ENCODE measurements at places on chromosomes 5 and 9.

DNA sequence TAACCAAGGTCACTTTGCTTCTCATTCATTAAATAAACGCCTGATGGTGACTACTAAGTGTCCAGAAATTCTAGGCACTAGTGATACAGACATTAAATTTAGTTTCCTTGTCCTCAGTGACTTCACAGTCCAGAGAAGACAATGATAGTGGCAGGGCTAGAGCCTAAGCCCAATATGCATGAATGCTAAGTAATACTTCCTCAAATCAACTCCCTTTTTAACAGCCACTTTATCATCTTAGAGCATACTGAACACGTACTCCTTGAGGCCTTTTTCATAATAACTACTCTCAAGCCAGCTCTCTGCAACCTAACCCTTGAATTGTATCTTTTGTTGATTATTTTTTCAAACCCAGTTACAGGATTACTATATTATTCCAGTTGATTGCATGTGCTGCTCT lies 74.1 kb downstream of the STX17 start:
- DNase-seq = no peak

DNA sequence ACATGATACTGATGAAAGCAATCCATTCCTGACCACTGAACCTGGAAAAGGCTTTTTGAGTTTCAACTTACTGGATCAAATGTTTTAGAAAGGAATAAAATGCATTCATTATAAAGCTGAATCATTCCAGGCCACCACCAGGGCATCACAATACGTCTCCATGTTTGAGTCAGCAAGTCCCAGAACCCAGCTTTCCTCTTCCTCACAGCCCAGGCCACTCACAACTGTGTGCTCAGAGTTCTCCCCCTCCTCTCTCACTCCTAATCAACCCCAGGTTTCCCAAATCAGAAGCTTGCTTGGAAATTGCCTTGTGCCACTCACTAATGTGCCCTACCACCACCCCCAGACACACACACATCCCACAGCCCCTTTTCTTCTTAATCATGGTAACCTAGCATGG lies 91.7 kb downstream of the GNA14 start:
- no peak for DNase-seq

GRCh38 chr9:7656636-7657035 lies 142.9 kb downstream of the DMAC1 start:
- DNase-seq = no peak

DNA sequence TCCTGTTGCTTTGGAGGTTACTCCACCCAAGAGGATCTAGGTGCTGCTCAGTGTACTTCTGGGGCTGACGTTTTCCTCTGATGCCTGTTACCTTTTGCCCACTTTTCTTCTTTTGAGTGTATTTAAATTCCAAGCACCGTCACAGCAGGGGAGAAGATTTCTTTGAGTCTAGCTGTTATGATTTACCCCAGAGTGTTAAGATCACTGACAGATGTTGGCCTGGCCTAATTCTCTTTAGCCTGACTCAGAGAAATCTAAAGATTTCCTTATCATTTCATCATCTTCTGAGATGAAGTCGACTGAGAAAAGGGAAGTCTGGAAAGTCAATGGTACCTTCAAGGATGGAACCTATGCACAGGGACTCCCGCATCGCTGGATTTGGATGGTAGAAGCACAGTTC lies 191.5 kb downstream of the FBXL7 start:
- no peak for DNase-seq

DNA sequence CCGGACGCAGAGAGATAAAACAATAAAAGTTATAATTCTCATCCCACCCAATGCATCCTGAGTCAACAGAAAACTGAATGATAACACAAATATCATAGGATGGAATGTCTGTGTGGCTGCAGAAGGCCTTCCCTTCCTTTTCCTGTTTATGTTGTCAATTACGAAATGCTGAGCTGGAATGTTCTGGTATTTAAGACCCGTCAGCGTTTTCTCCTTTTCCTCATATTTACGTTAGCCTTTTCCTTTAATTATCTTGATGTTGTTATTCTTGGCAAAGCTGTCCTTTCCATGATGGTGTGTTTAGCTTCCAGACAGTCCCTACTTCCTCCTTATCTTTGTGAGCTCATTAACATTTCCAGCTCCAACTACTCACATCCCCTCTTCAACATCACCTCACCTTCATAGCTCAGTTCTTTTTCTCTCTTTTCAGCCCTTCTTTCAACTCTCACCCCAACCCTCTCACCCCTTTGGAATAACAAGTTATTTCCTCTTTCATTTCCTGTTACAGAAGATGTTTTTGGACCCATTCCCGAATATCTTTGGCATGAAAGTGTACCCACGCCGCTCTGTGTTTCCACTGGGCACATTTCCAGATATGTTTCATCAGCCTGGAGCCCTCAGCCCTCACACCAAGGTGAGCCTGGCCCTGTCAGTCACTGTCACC lies 221.6 kb downstream of the NR2F1-AS1 start:
- DNase-seq = no peak

- DNase-seq = no peak
These were observed 80.6 kb upstream of the DAB2 start for GRCh38 chr5:39505363-39505762.

DNA sequence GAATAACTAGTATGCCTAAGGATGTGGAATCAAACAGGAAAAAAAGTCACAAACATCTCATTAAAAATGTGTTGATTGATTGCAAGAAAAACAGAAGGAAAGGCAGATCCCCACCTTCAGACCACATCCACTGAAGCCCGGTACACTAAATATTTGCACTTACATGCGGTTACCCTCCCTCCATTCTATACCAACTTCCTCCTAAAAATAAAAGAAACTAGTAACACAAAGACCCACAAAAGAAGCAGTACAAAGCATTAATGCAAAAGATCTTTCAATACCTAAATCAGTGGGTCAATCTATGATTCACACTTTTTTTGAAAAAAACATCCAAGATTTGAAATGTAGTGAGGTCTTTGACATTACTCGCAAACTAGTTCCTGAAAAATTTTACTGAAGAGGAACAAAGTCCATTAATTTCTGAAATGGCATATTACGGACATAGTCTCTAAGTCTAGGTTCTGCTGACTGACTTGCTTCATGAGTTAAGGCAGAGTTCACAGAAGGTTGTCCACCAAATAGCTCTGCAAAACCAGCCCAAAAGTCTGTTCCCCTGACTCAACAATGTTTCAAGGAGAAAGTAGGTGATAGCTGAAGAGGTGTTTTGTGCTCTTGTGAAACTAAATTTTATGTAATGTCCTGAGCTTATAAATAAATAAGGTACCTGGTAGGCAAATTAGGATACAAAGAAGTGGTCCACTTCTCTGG lies 100.7 kb downstream of the PAM start:
- DNase-seq = no peak

GRCh38 chr5:57152316-57152715 lies 21.5 kb upstream of the GPBP1 start:
- DNase-seq = no peak

DNA sequence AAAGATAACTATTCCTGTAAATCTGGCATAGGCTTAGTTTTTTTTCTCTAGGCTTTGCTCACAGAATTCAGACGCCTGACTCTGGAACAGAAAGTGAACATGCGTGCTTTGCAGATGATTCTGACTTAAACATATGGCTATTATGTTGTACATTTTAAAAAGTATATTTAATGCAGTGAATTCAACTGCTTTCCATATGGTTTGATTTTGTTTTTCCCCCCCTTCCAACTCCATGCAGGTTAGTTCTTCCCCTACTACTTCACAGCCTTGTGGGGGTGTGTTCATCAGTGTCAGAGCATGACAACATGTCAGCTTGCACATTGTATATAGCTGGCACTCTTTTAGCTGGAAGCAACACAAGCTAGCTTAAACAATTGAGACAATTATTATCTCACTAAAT lies 226.8 kb downstream of the TMEM167A start:
- no peak for DNase-seq

DNA sequence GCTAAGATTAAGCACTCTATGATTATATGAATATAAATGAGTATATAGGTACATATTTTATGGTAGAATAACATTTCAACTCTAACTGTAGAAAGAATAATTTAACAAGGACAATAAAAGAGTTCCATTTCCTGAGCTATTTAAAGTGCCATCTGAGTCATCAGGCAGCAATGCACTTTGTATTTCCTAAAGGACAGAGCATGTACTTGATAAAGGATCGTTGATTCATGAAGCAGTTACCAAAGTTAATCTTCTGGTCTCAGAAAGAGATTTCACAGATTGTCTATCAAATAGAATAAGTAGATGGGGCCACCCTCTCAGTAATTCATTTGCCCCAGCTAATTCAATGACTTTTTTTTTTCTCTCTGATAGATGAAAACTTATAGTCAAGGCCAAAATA lies 747.8 kb downstream of the CDH18 start:
- DNase-seq = no peak

GRCh38 chr5:153209687-153210086 lies 280.8 kb upstream of the GRIA1 start:
- no peak for DNase-seq

DNA sequence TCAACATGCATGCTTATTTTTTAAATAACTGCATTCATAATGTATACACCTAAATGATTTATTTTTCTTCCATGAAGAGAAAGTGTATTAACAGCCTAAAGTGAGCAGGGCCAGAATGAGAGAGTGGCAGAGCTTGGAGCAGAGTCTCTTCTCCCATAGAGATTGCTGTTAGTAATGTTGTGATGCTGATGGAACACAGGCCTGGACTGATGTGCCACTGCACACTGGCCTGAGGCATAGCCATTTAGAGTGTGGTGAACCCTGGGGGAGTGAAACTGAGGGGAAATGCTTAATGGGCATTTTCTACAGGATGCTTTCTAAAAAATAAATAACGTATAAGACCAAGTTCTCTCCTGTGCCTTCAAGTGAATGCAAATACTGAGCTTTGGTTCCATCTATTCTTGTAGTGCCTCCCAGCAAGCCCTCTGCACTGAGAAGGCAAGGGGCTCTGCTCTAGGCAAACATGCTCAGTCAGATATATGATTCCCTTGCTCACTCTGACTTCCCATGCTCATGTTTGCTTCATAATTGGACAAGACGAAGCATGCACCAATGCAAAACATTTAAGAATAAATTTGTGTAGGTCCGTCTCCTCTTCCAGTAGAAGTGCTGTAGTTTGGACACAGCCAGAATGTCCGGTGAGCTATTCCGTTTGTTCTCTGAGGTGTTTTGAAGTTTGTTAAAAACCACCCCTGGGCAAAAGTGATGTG lies 185.7 kb downstream of the PBX3 start:
- no peak for DNase-seq

DNA sequence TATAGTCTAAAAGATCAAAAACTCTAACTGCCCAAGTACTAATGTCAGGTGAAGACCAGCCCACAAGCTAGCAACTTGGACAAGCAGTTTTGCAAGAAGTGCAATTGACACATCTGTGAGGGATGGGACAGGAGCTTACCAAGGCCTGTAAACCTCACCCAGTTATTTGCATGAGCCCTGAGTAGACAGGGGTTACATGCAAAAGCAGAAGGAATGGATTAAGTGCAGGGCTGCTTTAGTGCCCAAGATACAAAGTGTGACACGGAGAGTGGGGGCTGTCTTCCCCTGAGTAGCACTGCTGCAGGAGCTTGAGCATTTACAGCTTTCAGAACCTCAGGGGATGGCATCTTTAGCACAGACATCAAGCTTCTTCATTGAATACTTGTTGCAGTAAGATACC lies 286.7 kb downstream of the ELAVL2 start:
- DNase-seq = no peak

DNA sequence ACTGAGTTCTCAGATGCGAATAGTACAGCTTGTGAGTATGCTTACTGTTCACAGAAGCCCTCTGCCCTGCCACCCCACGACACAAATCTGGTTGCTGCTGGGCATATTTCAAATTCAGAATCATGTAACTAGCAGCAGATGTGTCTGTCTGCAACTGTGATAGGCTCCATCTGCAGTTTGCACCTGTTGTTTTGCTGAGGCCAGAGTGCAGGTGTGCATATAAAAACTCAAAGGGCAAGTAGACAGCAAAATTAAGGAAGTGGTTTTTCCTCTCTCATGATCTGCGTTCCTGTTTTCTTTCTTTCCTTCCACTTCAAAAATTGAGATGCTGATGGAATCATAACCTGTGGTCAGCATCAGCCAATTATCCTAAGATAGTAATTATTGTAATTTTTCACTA lies 1000.5 kb downstream of the PTPRD start:
- DNase-seq = no peak

- no peak for DNase-seq
These were observed 145.4 kb upstream of the MTAP start for GRCh38 chr9:21656776-21657674.

GRCh38 chr5:27208051-27208450 lies 169.7 kb upstream of the CDH9 start:
- DNase-seq = no peak

DNA sequence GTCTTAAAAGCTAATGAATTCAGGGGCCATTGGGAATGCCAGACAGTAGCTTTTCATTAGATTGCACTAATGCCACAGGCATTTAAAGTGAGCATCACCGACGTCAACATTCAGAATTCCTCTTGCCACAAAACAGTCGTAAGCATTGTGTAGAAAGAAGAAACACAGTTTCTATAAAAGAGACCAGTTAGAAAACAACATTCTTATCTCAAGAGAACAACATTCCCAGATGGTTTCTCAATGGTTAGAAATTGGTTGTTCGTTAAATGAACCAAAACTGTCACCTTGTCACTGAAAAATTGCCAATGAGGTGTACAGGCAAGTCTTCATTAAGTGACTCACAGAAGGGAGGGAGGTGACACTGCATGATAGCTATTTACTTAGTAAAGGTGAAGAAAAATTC lies 401.6 kb upstream of the PRR16 start:
- DNase-seq = no peak

GRCh38 chr9:87201351-87201751 lies 254.0 kb upstream of the GAS1 start:
- DNase-seq = no peak

GRCh38 chr5:83498585-83498984 lies 27.0 kb downstream of the VCAN start:
- DNase-seq = no peak

DNA sequence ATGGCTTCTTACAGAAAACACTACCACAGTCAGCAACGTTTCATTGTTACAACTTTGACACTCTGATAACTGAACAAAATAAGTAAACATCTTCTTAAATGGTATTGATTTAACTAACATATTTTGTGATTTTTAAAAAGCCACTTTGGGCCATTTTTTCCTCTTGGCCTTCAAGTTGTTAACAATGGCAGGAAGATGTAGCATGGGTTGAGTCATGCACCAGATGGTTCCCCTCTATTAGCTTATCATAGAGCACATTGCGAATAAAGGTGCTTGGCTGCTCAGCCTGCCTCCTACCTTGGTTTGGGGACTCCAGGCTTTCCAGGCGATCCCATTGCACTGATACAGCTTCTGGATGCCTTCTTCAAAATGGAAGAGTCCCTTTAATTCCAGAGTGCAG lies 24.1 kb upstream of the CER1 start:
- no peak for DNase-seq

DNA sequence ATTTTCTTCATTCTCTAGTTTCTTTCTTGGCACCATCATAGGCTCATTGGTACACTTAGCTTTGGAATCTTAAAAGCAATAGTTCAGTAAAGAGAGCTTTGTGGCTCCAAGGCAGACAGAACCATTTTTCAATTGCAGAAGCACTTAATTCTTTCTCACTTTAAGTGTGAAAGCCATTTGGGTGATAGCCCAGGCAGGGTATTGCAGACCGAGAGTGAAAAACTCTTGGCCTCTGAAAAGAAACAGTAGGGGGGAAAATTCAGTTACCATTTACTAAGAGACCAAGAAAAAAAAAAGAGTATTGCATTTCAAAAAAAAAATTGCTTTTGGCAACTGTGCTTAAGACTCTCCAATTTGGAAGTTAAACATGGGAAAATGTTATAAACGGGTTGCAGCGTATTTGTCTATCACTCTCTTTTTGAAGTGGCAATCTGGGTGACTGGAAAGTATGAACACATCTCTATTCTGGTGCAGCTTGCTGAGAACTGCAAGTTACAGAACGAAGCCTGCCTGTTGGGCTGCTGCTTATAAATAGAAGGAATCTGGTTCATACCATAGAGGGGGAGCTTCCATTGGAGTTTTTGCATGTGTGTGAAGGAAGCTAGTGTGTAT lies 170.5 kb downstream of the TLE4 start:
- DNase-seq = no peak
